CD4-positive, alpha-beta T cell treated with Interleukin-15 for 1 hour (primary cell): ENCODE measurements at places on chromosomes 12 and 14.

DNA sequence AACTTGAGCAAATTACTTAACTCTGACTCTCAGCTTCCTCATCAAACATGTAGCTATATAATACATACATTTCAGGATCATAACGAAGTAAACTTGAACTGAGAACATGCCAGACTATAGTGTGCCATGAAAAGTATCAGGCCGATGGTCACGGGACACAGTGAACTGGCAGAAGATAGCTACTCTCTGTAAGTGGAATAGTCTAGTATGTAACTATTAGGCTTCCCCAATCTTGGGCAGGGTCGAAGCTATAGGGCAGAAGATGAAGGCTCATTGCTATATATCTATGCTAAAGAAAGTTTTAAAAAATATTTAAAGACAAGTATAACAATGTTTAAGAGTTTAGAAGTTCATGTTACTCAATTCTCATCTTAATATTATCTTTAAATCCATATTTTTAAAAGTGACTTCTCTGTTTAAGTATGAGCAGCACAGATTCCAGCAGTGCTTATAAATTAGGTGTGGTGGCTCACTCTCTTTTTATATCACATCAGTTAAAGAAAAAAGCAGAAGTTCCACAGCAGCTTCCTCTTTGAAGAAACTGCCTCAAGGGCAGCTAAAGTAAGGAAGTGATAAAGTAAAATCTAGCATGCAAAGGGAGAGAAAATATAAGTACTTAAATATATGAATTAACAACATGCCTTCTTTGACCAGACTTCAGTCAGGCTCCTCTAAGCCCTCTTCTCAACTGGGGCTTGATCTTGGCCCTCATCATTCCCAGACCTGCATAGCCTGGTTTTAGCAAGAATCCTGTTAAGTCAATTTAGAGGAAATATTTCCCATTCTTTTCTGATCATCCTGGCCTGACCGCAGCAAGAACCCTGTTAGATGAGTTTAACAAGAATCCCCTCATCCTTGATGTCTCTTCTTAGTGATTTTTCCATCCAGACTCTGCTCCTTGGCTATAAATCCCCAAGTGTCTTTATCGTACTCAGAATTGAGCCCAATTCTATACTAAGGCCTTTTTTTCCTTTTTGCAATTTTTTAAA is 8.4 kb upstream of the GLIPR1 start:
- DNase-seq, result no peak

DNA sequence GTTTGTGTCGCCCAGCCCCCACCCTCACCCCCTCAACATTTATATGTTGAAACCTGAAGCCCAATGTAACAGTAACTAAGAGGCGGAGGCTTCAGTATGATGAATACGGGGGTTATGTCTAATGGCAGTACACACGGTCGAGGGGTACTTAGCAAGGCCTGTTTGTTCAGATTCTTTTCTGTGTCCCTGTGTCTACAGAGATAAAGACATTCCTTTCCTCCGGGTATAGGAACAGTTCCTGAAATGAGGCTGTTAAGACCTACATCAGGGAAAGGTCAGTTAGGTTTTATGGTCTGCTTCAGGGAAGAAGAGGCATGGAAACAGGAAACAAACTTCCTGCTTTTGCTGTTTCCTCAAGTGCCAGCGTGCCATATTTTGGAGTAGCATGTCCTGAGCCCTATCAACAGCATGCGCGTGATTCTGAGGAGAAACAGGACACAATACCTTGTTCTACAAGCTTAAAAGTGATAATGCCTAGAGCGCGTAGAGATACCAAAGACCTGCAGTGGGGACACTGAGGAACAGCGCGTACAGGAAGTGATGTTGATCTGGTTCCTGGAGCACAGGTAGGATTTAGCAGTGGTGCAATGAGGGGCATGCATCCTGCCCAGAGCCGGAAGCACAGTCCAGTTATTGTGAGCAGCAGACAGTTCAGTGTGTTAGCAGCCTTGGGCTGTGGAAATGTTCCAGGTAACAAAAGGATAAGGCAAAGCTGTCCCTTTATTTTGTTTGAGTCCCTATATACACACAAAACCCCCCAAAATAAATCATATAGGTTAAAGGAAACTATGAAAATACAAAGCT is 47.2 kb downstream of the FGD4 start:
- DNase-seq, result no peak

- no peak for DNase-seq
Observed at GRCh38 chr14:39050389-39050788, 52.6 kb downstream of the SEC23A start.

DNA sequence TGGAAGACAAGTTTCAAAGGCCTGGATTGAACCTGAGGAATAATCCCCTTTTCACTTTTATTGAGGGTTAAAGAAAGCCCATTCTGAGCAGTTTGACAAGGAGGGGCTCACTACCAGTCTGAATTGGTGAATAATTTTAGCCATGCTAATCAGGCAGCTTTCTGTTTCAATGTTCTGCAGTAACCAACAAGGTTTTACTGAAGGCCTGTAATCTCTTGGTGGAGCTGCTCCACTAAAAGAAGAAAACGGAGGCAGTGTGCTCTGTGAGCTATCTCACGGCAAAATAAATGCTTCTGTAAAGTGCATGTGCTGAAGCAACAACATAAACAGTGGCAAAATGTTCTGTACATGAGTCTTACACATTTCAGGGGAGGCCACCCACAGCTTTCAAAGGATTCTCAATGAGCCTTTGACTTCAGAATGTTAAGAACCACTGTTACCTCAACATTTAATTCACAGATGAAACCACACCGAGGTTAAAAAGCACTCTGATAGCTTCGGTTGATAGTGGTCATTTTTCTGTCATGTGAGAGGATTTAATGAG is 111.2 kb downstream of the LRIG3 start:
- no peak for DNase-seq

DNA sequence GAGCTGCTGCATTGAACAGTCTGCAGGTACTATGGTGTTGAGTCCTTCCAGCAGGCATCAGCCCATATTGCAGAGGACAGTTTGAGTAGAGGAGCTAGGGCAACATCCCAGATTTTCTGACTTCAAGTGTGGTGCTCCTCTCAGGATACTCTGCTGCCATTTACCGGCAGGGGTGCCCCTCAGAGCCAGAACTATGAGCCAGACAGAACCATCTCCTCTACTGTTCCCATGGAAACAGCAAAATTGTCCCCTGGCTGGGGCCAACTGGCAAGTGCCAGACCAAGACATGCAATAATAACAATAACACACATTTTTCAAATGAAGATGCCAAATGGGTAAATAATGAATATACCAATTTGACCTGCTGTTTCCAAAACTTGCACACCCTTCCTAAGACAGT is 102.9 kb downstream of the ADCK1 start:
- DNase-seq, result no peak

DNA sequence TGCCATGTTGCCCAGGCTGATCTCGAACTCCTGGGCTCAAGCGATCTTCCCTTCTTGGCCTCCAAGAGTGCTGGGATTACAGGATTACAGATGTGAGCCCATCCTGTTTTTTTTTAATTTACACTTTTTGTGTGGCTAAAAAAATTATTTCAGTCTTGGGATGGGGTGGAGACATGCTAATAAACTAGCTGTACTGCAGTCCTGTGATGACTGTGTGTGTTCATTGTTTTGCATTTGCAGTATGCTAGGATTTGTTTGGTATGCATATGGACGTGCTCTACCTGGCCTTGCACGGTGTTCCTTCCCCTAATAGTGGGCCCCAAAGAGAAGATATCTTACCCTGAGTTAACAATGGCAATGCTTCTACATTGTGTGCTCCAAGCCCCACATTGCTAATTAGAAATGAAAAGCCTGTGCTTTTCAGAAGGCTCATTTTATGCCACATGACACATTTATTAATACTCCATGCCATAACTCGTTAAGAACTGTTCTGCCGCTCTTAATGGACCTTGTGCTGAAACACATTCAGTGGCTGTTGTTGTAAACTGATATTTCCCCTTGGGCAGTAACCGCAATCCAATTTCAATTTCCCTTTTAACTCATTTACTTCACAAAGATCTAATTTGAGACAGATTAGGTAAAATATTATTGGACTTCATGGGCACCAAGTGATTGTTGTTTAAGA is 86.4 kb downstream of the SCN8A start:
- DNase-seq, result no peak

DNA sequence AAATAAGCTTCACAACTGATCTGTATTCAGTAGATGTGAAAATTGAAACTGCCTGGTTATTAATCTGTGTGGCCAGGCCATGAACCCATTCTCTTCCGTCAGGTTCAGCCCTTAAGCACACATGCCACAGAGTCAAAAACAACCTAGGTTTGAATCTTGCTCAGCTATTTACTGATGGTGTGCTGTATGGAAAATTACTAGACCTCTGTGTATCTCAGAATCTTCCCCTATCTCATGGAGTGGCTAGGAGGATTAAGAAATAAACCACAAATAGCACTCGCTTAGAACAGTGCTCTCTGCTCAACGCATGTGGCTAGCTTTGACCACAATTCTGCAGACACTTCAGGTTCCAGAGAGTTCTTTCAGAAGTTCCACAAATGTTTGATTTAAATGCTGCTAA is 240.7 kb upstream of the PLEKHG7 start:
- no peak for DNase-seq

DNA sequence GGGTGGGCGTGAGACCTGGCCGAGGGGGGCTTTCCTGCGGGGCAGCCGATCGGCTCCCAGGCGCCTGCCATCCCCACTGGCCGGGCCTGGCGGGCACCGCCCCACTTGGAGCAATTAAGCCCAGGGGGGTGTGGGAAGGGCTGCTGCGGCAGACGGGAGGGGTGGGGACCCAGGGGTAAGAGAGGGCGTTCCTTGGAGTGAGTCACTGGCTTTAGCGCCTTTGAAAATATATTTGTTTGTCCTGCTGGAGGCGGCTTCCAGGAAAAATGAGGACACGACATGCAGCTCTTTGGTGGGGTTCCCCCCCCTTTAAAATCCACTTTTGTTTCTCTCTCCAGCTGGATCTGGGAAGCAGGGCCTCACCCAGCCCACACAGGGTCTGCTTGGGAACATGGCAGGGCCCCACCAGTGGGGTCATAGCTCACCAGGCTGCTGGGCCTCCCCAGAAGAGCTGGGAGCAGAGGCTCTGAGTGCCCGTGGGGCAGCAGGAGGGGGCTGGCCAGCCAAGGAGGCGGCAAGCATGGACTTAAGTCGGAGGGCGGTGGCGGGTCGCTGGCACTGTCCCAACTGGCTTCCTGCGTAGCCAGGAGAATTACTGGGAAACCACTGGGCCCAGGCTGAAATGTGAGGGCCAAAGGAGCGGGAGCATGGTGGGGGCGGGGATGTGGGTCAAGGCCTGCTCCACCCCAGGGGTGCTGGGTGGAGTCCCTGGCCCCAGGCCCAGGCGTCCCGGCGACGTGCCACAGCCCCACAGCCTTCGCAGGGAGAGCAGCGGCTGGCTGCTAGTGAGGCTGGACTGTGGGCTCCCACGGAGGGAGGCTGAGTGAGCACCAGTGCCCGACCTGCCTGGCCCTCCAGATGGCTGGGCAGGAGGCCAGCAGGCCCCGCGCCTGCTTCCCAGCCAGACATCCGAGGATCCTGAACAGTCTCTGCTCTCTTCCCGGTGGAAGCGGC is 128.0 kb downstream of the RFLNA start:
- DNase-seq, result no peak

GRCh38 chr14:104680806-104681688 is 8.4 kb upstream of the INF2 start:
- peak; percentile 60 for DNase-seq

DNA sequence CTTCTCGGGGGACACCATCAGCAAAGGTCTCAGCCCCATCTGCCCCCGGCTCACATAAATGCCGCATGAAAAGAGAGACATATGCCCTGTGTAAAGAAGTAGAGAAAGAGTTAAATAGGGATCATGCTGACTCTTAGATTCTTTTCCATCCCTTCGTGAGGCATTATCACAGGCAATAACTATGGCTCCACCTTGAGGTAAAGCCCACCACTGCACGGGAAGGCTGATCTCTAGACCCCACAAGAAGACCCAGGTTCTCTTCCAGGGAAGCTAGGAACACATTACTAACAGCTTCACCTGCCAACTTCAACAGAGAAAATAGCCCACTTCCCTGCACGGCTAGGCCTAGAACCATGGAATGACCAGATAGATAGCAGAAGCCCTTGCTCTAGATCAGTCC is 14.1 kb upstream of the NOP2 start:
- DNase-seq, result no peak

DNA sequence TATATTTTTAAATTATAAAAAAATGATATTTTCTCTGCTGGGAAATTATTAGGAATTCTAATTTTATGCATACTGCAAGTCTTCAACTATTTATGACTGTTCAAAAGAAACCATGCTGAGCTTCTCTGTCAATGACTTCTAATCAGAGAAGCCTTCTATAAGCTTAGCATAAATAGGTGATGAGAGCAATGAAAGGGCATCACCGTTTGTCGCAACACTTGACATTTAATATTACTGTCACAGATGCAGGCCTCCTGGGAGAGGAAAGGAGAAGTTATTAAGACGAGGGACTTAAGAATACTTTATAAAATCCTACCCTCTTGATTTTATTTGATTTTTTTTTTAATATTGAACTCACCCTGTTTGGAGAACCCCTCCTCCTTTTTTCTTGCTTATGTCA is 69.8 kb downstream of the CAPZA3 start:
- DNase-seq, result no peak
